ENCODE measurements at places on chromosomes 6 and 20.
A peak's percentile ranks its signal among the peaks of the same experiment; 100 is the strongest.

- no peak for DNase-seq
These were observed 72.6 kb upstream of the DUSP22 start for GRCh38 chr6:219641-220198.

DNA sequence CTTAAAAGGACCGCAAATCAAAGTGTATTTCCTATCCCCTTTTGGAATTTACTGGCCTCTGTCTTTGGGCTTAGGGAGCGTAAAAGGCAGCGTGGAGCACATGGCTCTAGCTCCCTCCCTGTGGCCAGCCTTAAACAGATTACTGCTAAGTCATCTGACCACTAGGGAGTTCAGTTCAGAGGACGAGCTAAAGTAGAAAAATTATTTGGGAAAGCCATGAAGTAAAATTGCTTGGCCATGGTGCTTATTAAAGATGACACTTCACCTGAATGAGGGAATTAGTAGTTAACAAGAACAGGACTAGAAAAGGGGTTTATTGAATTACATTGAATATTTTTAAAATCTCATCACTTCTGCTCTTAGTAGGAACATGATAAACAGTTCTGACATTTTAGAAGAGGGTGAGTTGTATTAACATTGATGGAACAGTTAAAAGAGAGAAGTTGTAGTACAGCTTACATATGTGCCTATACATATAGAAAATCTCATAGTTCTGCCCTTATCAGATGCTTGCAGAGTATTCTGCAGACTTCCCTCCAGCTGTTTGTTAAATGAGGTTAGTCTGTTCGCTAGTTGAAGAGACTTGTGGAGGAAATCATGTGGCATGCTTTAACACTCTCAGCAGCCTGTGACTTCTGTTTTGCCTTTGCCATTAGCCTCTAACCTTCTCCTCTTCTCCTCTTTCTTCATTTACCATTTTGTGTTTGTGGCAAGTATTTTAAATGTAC lies 31.2 kb upstream of the MAPK13 start:
- DNase-seq, result no peak

DNA sequence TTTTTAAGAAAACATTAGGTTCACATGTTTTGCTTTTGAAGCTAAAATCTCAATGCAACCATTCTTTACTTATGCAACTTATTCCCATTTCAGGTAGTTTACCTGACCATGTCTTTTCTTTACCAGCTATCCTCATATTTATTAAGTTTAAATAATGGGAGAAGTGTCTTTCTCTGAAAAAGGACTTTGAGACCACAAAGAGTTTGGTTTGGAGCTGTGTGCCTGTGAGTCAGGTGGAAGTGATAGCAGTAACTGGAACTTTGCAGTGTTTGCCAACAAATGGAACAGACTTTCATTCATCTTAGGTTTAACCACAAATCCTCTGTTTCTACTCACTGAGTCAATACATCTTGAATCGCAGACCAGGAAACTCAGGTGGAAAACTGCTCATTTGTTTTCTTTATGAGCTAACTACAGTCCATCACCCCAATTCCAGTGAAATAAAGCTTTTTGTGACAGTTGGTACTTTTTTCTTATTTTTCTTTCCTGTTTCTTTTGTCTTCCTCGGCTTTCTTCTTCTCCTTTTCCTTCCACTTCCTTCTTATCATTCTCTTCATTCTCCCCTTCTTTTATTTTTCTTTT lies 148.3 kb upstream of the RIN2 start:
- DNase-seq, result no peak

- DNase-seq, result no peak
These were observed 23.3 kb upstream of the CDKN1A start for GRCh38 chr6:36655085-36655724.

DNA sequence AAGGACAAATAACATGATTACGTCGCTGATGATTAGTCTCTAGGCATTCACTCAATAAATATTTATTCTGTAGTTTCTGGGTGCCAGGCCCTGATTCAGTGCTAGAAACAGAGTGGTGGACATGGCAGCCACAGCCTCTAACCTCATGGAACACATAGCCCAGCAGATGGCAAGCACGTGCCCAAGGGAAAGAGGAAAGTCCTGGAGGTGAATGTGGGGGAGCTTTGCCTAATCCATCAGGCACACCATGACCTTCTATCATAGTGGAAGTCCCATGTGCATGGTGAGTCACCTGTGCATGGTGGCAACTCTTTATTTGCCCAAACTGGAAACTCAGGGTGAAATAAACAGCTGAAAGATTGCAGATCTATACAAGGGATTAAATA lies 143.0 kb upstream of the TNFAIP3 start:
- DNase-seq, result no peak

- no peak for DNase-seq
These were observed 289.6 kb downstream of the TBC1D7 start for GRCh38 chr6:13038741-13039190.

DNA sequence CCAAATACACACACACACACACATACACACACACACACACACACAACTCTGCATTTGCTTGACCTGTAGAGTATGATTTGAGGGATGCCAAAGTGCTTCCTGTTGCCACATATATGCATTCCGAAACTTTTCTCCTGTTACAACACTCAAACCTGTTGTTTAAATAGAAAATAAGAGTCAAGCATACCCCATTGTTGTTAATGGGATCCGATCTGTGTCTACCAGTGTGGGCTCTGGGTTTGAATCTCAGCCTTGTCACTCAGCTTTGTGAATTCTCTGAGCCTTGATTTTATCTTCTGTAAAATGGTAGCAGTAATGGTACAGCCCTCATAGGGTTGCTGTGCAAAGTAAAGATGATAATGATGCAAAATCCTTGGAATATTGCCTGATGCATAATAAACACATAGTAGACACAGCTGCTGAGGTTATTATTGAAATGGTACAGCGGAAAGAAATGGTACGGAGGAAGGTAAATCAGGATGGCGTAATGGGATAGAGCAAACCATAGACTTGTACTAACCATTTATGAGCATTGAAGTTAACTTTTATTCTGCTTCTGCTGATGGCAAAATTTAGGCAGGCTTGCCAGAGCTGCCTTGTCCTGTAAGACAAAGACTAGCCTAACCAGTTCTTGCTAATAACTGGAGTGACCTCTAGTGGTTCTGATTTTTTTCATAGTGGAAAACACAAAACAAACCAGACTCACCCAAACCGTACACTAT lies 113.5 kb upstream of the PHACTR1 start:
- DNase-seq, result peak; percentile 47

- peak; percentile 68 for DNase-seq
These were observed 49.8 kb downstream of the PPARD start for GRCh38 chr6:35392111-35392702.

DNA sequence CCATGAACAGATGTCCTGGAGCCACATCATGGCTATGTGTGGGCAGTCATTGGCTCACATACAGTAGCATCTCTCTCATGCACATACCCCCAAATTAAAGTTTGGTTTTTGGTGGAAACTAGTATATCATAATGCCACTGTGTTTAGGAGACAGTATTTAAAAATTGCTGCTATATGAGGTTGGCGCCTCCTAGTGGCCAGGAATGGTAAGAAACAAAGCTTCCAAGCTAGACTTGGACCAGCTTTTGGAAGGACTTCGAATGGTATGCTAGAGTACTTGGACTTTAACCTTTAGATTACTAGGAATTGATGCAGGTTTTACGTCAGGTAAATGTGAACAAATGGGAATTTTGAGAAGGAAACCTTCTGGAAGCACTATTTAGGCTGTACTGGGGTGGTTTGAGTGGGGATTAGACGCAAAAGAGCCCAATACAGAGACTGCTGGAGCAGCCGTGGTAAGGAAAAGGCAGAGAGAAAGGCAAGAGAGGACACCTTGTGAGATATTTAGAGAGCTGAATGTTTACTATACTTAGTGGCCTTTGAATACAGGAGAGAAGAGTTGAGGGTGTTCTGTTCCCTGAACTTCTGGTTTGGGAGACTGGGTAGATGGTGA lies 23.8 kb downstream of the PRSS35 start:
- DNase-seq, result no peak

- DNase-seq, result no peak
These were observed 133.6 kb downstream of the SH3BGRL2 start for GRCh38 chr6:79764747-79765146.

GRCh38 chr6:152059909-152060308 lies 252.4 kb downstream of the ESR1 start:
- DNase-seq, result no peak
